ENCODE measurements at places on chromosomes 5 and 9.

DNA sequence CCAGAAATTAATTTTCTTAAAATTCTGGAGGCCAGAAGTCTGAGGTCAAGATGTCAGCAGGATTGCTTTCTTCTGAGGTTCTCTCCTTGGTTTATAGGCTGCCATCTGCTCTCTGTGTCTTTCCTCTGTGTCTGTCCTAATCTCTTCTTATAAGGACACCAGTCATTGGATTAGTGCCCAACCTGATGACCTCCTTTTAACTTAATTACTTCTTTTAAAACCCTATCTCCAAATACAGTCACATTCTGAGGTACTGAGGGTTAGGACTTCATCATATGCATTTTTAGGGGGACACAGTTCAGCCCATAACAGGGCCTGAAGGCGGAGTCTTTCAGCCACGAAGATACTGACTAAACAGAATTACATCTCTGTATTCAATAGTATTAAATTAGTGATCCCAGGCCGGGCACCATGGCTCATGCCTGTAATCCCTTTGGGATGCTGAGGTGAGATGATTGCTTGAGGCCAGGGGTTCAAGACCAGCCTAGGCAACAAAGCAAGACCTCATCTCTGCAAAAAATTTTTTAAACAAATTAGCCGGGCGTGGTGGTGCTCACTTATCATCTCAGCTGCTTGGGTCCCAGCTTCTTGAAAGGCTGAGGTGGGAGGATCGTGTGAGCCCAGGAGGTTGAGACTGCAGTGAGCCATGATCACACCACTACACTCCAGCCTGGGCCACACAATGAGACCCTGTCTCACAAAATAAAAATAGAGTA lies 5.9 kb upstream of the RPS6 start:
- no peak for DNase-seq

GRCh38 chr5:65811004-65811403 lies 89.0 kb downstream of the NLN start:
- no peak for DNase-seq

- DNase-seq, result no peak
Observed at GRCh38 chr9:116497095-116497890, 189.8 kb upstream of the TRIM32 start.

GRCh38 chr9:91182429-91183225 lies 179.1 kb downstream of the AUH start:
- no peak for DNase-seq

GRCh38 chr5:168329302-168329701 lies 37.9 kb downstream of the WWC1 start:
- no peak for DNase-seq

GRCh38 chr9:92718086-92719001 lies 46.3 kb downstream of the BICD2 start:
- no peak for DNase-seq

- no peak for DNase-seq
Observed at GRCh38 chr5:125295405-125295872, 549.0 kb upstream of the ZNF608 start.

GRCh38 chr5:65012301-65012892 lies 243.7 kb downstream of the CWC27 start:
- DNase-seq, result no peak

GRCh38 chr5:54224103-54224826 lies 86.1 kb downstream of the ARL15 start:
- DNase-seq, result no peak

- DNase-seq, result no peak
Observed at GRCh38 chr9:6006749-6007057, 8.7 kb downstream of the RANBP6 start.

- peak; percentile 52 for DNase-seq
Observed at GRCh38 chr5:62306896-62307689, 1.1 kb downstream of the KIF2A start.

- DNase-seq, result no peak
Observed at GRCh38 chr5:137600721-137601360, 101.7 kb upstream of the SPOCK1 start.

DNA sequence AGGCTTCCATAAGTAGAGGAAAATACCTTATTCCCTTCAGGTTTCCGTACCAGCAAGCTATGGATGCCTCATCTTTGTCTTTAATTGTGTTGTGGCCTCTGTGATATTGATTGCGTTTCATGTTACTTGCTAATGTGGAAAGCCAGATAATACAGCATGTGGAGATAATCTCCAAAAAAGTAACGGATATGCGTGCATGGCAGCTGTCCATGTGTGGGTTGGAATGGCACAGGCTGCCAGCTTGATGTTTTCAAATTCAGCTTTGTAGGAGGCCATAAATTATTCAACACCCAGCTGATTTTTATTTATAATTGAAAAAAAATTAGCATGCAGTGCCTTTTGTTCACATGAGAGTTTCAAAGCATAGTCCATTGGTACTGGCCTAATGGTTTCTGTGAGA lies 144.9 kb downstream of the GIN1 start:
- DNase-seq, result no peak

- DNase-seq, result no peak
Observed at GRCh38 chr5:1392801-1393565, 48.1 kb upstream of the CLPTM1L start.

DNA sequence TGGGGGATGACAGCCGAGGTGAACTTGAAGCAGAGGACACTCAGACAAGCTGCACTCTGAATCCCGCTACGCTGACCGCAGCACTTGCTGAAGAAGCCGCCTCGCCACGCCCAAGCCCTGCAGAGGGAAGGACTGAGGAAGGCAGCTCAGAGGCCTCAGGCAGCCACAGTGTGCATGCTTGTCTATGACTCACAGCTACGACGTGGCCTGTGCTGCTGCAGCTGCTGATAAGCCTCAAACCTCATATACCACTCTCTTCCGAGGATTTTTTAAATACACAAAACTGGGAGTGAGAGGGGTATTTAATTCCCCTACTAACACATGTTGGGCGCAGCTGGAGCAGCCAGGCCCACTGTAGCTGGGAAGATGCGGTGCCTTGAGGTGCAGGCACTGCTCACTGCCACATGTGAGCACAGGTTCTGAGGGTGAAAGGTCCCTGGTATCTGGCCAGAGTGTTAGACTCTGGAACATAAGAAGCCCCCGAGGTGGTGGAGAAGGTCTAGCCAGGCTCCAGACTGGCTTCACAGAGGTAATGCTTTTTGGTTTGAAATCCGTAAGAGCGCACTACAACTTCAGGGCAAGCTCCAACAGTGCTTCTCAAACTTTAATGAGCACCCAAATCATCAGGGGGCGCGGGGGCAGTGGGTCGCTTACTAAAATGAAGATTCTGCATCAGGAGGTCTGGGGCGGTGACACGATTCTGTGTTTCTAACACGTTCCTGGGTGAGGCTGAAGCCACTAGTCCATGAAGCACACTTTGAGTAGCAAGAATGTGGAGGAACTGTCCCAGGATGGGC lies 196.8 kb downstream of the AUH start:
- peak; percentile 31 for DNase-seq

DNA sequence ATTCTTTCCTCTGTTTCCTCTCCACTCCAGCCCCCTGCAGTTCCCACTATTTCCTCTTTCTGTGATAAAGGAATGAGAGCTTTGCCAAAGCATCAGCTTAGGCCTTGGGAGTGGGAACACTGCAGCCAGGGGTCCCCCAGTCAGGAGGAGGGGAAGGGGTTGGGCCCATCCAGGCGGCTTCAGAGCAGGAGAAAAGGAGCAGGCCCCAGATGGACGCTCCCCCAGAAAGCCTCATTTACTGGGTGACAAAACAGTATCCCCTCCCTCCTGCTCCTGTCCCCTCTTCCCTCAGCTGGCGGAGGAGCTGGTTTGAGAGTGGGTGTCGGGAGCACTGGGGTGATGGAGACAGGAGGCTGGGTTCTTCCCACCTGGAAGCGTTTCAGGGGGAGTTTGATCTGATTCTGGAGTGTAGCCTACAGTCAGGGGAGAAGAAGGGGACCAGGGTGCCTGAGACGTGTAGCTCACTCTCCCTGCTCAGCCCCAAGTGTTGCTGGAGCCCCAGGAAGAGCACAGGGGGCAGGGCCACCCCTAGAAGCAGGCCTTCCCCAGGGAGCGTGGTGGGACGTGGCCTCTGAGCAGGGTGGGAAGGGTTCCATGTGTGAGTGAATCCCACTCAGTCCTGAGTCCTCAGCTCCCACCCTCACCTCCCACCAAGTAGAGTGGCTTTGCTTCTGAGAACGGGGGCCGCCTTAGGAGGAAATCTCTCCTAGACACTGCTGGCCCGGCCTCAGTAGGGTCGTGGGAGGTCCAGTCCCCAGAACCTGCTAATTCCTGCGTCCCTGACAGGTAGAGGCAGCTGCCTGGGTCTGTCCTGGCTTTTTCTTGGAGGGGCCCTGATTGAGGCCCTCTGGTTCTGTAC lies 173.1 kb downstream of the CACNA1B start:
- no peak for DNase-seq

DNA sequence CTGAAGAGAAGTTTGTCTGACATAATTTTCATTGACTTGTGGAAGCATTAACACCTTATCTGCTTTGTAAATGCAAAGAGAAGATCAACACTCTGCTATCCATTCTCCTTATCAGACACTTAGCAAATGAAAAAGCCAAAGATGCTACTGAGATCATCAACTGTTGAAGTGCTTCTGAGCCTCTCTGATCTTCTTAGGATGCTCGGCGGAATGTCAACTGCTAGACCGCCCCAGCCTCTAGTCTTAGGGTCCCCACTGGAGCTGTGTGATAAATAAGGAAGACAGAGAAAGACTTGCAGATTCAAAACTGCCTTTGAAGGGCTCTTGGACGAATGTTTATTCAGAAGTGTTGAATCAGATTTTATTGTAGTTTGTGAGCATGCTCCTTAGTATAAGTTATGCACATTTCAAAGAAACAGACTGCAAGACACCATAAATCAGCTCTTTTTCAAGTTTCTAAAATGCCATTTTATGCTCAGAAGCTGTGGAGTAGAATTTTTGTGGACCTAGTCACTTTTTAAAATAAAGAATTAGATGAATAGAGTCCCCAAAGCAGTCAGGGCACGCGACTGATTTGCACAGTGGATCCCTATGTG lies 197.9 kb downstream of the DIRAS2 start:
- DNase-seq, result no peak

DNA sequence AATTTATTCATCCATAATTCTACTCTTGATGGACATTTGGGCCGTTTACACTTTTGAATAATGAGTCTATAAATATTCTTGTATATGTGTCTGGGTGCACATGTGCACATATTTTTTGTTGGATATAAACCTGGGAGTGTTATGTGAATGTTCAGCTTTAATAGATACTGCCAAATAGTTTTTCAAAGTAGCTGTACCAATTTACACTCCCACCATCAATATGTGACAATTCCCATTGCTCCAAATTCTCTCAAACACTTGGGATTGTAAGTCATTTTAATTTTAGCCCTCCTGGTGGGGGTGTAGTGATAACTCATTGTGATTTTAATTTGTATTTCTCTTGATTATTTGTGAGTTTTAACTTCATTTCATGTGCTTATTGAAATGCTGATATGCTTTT lies 114.9 kb downstream of the GRIA1 start:
- DNase-seq, result no peak

- DNase-seq, result no peak
Observed at GRCh38 chr9:38233796-38234355, 158.6 kb upstream of the ALDH1B1 start.

GRCh38 chr5:34584165-34584564 lies 72.0 kb upstream of the RAI14 start:
- DNase-seq, result no peak

DNA sequence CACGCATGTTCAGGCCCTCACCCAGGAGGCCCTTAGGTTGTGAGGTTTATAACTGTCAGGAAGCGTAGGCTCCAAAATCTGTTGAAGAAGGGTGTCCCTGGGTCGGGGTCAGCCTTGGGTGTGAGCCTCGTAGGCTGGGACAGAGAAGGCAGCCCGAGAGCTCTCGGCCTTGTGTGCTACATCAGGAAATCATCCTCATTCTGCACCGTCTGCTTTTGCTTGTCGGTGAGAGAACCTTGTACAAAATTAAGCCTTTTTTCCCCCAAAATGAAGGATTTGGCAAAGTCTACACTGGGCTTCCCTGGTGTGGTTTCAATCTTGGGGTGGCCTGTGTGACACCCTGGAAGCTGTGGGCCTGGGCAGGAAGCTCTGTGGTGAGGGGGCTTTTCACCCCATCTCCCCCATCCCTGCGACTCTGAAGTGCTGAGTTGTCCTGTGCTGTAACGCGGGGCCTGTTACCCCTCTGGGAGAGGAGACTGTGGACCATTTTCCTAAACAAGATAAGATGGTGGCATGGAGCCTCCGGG lies 55.3 kb downstream of the AHRR start:
- DNase-seq, result no peak

DNA sequence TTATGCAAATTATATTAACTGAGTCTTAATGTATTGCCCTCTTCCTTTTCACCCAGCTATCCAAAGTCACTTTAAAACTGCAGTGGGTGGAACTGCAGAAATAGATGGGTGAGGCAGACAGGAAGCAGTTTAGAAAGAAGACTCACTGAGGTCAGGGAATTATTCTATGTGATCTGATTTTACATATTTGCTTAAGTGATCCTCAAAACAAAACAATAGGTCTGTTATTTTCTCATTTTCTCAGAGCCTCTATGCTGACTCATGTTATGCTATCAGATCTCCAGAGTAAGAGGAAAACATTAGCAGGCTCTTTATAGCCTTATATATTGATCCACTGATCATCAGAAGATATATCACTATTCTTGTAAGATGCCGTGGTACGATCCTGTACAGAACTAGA lies 63.5 kb downstream of the MRPS27 start:
- no peak for DNase-seq

- no peak for DNase-seq
Observed at GRCh38 chr5:18095061-18095460, 460.8 kb downstream of the TAF11L14 start.

- no peak for DNase-seq
Observed at GRCh38 chr9:100379862-100380261, 27.1 kb upstream of the TEX10 start.

GRCh38 chr5:113092683-113093082 lies 116.1 kb downstream of the DCP2 start:
- DNase-seq, result no peak

DNA sequence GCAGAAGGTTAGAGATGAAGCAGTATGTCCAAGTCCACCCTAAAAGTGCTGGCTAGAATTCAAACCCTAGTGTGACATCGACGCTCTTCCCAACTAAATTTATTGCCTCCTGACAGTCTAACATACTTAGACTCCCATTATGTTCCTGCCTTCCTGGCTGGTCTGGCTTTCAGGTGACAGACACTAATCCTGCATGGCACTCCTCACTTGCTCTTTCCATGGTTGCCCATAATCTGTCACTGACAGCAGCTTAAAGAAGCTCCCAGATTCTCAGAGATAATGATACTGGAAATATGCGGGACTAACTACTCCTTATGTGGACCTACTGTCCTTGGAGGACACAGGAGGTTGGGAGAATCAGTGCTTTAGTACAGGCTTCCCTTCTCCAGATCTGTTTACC lies 41.7 kb upstream of the HTR1A start:
- no peak for DNase-seq

DNA sequence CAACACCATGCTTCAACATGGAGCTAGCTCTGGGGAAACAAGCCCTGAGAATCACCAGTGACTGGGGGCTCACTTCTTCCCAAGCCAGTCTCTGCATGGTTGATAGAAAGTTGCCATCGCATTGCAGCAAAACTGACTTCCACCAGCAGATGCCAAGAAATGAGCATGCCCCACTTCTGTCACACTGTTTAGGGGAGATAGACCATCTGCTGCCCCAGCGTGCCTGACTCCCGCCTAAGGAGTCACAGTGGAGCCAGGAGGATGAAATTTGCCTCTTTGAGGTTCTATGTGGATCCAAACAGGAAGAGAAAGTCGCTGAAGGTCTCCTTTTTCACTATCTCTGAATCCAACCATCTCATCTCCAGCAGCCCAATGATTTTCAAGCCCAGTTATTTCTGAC lies 116.7 kb upstream of the SLIT3 start:
- DNase-seq, result no peak

Data from stimulated activated CD4-positive, alpha-beta T cell treated with anti-CD3 and anti-CD28 coated beads, Interleukin-2, amount 100 ng/mL, for 4 hours (primary cell).